Epithelial cell of umbilical artery (primary cell): ENCODE measurements at places on chromosomes 2 and 18. TPM values are rescaled to one million over a fixed set of nuclear protein-coding genes. Genes with fewer than 3 reads are reported as not detected.

Gene ALS2
- total RNA-seq: 33.8 and 40.9 TPM in 2 replicates

Gene PLA2R1
- total RNA-seq: 14.4 and 16.2 TPM in 2 replicates

Gene LHCGR
- total RNA-seq: not detected in 2 replicates

Gene PFN4
- 0.30 TPM in 1 of 2 replicates, not detected in the other for total RNA-seq

Gene CHAC2
- 12.3 and 22.9 TPM in 2 replicates for total RNA-seq

Gene PRADC1
- 17.8 and 19.2 TPM in 2 replicates for total RNA-seq
